Activated CD4-positive, alpha-beta T cell treated with anti-CD3 and anti-CD28 coated beads, Interleukin-2, amount 50 U/mL, for 1 hour (primary cell): ENCODE measurements at places on chromosomes 3 and 15.

DNA sequence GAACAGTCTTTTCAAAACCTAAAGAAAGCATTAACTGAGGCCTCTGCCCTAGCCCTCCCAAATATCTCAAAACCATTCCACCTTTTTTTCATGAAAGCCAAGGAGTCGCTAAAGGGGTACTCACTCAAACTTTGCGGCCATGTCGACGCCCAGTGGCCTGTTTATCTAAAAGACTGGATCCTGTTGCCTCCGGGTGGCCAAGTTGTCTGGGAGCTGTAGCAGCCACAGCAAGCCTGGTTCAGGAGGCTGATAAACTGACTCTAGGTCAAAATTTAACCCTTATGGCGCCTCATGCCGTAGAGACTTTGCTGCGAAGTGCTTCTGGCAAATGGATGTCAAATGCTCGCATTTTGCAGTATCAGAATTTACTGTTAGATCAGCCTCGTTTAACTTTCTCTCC is 39.5 kb downstream of the ZBTB11 start:
- DNase-seq: no peak

DNA sequence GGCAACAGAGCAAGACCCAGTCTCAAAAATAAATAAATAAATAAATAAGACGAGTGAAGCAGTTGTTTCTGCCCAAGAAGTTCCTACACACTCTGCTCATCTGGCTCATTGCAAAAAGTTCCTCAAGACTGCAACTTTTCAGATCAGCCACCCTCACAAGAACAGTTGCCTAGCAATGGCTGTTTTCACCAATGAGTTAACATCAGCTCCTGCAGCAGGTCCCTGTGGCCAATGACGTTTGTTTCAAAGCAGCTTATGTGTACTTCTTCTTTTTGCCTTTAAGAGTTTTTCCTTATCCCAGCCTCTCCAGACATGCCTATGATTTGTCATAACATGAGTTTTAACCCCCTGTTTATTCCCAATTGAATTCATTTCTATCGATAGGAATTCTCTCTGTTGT is 118.4 kb upstream of the SPRED1 start:
- no peak for DNase-seq

DNA sequence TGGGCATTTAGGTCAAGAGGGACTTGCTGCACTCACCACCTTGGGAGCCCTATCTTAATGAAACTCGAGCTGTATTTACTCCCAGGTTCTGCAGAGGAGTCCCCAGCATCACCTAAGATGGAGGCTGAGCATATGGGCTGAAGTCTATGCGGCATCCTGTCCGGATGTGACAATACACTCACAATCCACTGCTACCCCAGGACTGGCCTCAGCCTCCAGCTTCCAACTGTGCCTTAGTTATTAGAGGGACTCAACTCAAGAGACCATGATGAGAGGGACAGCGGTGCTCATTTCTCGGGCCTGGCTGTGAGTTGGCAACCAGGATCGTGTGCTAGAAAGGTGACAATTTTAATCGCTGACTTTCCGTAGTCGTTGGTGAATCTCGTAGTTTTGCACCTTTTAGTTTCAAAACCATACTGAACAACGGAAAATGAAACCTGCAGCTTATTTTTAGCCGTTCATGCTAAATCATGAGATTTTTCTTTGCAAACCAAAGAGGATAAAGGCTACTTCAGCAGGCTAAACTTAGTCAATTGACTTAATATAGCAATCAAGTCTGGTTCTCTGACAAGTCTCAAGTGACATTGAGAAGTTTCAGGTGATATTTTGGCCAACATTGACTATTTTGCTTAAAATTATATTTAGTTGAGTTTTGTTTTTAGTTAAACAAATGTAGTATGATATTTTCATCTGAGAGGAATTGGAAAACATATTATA is 11.1 kb downstream of the ZBTB38 start:
- DNase-seq: no peak

DNA sequence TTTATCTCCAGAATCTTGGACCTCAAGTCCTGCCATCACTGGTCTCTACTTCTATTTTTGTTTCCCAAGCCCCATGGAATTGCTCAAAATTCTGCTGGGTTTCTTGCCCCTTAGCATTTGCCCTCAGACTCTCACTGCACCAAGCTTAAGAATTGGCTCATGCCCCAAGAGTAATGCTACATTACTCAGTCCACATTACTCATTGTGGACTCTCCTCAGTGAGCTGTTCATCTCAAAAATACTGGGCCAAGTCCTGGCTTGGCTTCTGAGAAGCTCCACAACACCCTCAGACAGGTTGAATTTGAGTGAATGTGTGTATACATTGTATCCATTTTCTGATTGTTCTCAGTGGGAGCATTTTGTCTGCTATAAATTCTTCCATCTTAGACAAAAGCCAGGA is 364.4 kb upstream of the ARHGEF26 start:
- DNase-seq: no peak

- DNase-seq: no peak
Measured at GRCh38 chr3:194621947-194622346, 11.3 kb downstream of the TMEM44 start.

- DNase-seq: no peak
Measured at GRCh38 chr15:48244921-48245320, 38.8 kb downstream of the SLC12A1 start.

- no peak for DNase-seq
Measured at GRCh38 chr3:44159696-44160300, 81.9 kb upstream of the TOPAZ1 start.

DNA sequence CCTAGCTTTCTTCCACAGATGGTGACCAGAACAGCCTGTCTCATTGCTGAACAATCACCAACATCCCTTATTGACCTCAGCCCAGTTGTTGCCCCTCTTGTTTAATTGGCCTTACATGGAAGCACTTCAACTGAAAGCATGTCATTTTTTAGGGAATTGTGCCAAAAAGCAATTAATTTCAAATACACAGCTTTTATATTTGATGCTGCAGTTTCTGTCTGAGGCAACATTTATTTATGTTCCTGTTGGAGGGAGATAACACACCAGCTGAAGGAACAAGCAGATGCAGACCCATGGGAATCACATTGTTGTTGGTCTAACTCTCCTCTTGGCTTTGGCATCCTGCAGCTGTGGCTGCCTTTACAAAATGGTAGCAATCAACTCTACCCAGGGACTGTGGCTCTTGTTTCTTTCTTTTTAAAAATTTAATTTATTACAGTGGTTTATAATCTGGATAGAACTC is 498.1 kb upstream of the RGMA start:
- DNase-seq: no peak

DNA sequence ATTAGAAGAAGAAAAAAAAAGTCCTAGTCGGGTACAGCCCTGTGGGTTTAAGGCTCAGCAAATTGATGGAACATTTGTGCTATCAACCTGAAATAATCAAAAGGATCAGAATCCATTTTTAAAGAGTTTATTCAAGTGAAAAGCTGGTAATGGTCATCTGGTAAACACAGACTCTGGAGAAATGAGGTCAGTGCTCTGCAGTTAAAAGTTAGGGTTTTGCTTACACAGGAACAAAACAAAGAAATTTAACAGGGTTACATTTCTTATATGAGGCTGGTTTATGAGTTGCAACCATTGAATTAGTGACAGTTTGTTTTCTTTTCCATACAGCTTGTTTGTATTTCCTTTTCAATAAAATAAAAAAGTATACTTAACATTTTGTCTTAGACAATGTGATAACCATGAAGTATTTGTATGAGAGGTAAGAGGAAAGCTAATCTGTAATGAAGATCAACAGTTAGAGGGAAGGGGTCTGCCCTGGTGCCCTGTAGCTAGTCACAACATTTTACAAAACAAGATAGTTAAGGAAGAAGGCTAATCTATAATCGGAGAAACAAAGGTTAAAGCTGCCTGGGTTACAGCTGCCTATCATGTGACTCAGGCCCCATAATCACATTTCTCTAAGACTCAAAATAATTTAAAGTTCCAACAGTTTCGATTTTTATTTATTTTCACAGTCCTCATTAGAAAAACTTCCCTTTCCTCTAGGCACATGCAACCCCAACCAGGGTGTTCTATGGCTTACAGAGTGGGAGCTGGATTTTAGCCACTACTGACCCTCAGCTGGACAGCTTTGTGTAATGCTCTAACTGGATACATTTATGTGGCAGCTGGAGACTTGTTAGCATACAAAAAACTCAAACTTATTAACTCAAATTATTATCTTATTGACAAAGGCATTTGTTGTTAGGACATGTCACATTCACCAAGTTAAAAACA is 98.1 kb upstream of the ACP3 start:
- no peak for DNase-seq

- DNase-seq: no peak
Measured at GRCh38 chr3:12299026-12299425, 10.2 kb downstream of the PPARG start.

GRCh38 chr3:16357186-16358121 is 92.4 kb downstream of the OXNAD1 start:
- DNase-seq: no peak

- DNase-seq: no peak
Measured at GRCh38 chr3:50816894-50817293, 142.2 kb downstream of the DOCK3 start.

DNA sequence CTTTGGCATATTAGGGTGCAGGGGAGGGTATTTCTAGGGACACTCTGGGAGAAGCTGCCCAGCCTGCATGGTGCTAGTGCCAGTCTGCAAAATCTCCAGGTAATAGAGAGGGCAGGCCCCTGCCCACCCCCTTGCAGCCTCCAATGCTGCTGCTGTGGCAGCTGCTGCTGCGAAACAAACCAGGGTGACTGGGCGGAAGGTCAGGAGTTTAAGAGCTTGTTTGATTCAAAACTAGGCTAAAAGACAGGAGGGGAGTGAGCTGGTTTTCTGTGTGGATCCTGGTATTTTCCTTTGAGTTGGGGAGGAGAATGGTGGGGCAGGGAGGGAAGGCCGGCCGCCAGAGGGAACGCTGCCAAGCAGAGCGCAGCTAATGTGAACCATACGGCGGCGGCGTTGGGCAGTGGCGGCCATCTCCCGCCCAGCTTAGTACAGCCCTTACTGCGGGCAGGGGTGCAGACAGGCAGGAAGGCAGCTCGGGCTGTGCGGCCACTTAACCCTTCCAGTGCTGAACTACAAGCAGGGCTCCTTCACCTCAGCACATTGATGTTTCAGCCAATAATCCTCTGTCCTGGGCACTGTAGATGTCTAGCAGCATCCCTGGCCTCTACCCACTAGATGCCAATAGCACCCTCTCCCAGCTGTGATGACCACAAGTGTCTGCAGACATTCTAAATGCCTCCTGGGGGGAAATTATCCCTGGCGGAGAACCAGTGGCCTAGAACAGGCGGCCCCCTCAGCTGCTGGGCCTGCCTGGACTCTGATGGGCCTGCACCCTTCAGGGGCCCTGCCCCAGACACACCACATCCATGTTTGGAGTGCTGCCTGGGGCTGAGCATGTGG is 125.7 kb downstream of the EEFSEC start:
- DNase-seq: no peak

DNA sequence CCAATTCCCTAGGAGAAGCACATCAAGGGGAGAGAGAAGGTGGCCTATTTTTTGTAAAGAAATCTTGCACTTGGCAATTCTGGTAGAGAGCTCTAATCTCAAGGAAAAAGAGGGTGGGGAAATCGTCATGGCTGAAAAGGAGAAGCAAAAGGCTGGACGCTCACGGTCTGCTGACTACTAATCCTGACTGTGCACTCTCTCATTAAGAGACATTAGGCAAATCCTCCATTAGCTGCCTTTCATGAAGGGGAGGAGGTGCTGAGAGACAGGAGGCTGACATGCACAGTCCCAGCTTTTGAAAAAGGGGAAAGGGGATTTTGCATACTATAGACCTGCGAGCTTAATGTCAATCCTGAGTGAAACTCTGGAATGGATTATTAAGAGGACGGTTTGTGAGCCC is 170.0 kb downstream of the NR2F2 start:
- DNase-seq: no peak

DNA sequence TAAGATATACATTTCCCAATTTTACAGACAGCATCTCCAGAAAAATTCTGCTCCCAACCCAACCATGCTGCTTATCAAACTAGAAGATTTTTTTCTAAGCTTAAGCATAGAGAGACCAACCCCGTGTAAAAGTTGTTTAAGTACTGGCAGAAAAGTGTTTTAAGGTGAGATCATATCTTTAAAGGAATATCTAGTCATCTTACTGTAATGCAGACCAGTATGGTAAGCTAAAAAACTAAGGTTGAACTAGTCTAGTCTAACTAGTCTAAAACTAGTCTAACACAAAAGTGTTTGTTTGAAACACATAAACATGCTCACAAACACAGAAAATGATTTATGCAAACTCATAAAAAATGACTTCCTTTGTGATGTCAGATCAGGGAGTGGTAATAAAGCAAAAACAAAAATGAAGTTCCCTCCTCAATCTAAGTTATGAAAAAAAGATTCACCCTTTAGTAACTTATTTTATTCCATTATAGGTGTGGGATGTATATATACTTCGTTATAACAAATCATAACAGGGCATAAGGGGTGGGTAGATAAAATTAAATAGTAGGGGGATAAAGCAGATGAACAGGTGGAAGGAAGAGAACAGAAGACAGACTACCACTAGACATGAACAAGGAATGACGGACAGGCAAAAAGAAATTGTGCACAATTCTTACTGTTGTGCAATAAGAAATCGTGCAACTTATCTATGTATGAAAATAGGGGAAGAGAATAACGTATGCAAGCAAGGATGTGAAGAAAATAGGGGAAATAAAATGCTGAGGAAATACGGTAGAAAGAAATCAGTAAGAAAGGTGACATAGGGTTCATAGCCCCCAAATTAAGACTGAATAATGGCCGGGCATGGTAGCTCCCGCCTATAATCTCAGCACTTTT is 10.0 kb downstream of the MYO5A start:
- no peak for DNase-seq

DNA sequence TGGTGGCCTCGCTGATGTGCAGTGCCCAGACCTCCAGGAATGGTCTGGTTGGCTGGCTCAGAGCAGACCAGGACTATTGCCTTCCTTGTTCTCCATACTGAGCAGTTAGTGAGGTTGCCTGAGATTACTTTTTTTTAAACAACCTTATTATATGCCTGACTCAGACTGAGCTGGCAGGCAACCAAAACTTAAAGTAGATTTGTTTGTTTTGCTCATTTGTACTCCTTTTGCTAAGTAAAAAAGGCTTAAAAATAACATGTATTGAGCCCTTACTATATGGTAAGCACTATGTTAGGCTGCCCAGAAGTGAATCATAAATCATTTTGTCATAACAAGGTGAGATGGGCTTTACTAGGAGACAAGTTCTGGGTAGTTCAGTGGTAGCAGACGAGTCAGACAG is 92.4 kb downstream of the GHSR start:
- DNase-seq: no peak

GRCh38 chr3:155412904-155413303 is 119.4 kb upstream of the STRIT1 start:
- DNase-seq: no peak

- no peak for DNase-seq
Measured at GRCh38 chr3:46541835-46542234, 24.3 kb downstream of the LRRC2 start.

GRCh38 chr3:13223574-13224237 is 150.5 kb upstream of the IQSEC1 start:
- DNase-seq: no peak

- DNase-seq: no peak
Measured at GRCh38 chr15:88395872-88396781, 71.1 kb downstream of the MRPL46 start.

GRCh38 chr3:125161607-125162219 is 50.8 kb downstream of the SLC12A8 start:
- DNase-seq: no peak
